ENCODE measurements at places on chromosomes 1 and 21.

- no peak for DNase-seq
These were observed 40.2 kb downstream of the LGR6 start for GRCh38 chr1:202233804-202234203.

DNA sequence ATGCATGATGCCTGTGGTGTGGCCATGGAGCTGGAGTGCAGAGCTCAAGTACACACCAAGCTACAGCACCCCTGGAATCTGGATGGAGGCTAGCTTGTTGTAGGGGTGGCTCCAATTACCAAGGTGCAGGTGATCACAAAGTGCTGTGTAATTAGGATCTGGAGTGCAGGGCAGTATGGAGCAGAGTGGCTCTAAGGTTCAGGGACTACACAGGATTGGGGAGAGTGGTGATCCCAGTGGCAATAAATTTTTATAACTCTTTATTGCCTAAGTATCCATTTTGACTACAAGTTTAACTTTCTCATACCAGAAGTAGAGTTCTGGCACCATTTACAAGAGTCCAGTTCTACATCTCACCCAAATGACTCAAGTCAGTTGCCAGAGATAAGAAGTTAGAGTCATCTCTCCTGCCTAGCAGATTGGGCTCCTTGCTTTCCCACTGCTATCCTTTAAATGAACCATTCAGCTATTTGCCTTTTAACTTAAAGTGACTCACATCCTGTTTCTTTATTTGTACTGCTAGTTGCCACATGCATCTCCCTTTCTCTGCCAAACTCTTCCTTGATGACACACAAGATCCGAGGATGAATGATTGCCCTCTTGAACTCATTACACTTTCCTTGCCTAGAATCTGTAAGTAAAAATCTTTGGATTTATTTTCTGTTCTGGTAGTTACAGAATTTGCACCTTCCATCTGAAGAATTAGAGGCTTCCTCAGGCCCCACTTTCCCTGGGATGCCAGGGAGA lies 427.2 kb downstream of the KCNT2 start:
- DNase-seq: no peak

- DNase-seq: no peak
These were observed 219.3 kb downstream of the PLPP3 start for GRCh38 chr1:56360021-56360420.

GRCh38 chr1:44860331-44860730 lies 17.3 kb upstream of the PTCH2 start:
- DNase-seq: no peak

GRCh38 chr21:43340491-43341377 lies 86.2 kb downstream of the SIK1 start:
- no peak for DNase-seq

- no peak for DNase-seq
These were observed 14.8 kb upstream of the MATN1 start for GRCh38 chr1:30738040-30738714.

DNA sequence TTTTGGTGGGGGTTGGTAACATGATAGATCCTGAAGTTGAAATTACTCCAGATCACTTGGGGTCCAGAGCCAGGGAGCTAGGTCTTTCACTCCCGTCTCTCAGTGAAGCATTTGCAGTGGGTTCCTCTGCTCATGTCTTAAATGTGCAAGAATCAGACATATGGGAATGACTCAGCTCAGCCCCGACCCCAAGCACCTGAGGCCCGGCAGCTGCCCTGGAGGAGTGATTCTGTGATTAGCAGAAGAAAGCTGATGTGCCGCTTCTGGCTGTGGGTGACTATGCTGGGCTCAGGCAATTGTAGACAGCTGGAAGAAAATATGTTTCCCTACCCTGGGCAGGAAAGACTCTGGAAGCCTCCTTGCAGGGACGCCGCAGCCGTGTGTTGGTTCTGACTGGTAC lies 601.7 kb downstream of the NPHP4 start:
- DNase-seq: no peak

DNA sequence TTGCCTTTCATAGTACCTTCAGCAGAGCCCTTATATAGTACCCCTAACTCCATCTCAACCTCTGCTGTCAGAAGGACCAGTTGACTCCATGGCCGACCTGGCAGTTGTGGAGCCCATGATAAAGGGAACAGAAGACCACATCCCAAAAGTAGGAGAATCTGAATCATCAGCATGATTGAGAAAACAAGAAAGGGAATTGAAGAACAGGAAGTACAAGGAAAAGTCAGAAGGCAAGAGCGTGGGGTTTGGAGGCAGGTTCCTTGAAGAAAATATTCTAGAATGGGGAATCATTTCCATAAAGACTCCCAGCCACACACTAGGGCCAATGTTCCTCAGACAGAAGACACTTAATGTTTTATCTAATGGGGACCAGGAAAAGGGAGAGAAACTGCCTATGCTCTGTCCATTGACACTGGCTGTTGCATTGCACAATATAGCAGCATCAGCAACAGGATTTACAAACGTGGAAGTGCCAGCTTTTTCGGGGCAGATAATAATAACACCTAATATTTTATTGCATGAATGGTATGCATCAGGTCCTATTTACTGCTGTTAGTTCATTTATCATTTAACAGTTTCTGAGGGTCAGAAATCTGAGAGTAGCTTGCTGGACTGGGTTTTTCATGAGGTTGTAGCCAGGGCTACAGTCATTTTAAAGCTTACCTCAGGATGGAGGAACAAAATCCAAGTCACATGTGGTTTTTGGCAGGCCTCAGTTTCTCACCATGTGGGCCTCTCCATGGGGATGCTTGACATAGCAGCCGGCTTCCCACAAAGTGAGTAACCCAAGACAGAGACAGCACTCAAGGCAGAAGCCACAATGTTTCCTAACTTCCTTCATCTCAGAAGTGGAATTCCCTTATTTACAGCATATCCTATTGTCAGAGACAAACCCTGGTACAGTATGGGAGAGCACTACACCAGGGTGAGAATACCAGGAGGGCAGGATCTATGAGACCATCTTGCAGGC lies 483.4 kb downstream of the PLPP3 start:
- no peak for DNase-seq

DNA sequence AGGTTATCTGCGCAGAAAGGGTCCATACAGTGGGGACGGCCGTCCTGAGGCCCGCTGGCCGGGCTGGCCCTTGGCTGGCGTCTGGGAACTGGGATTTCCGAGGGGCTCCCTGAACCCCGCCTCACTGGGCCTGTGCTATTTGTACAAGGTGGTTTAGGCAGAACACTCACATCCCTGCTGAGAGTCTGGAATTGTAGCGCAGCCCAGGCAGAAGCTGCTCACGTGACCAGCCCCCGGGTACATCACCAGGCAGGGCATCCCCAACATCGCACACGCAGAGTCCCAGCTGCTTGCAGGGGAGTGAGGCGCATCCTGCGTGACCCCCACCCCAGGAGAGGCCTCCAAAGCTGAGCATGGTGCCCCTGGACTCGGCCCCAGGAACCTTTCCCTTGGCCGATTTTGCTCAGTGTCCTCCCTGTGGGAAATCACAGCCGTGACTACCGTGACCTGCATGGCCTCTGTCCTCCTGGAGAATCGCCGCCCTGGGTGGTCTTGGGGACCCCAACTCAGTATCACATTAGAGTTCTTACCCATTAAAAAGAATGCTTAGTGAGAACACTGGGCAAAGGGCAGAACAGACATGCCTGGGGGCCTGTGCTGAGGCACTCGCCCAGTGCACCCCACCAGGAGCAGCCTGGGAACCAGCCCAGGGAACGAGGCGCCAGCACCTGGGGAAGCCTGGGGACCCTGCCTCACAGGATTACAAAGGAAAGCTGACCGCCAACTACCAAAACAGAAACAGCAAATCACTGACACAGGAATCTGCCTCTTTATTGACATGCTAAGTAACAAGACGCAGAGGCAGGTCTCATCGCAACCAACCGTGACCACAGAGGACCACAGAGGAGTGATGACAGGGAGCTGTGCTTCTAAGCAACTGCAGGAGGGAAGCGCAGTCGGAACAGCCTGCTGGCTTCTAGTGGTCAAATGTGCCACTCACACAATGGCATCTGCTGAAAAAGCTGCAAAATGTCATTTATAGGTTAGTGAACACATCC lies 33.5 kb downstream of the UBE2G2 start:
- DNase-seq: no peak

DNA sequence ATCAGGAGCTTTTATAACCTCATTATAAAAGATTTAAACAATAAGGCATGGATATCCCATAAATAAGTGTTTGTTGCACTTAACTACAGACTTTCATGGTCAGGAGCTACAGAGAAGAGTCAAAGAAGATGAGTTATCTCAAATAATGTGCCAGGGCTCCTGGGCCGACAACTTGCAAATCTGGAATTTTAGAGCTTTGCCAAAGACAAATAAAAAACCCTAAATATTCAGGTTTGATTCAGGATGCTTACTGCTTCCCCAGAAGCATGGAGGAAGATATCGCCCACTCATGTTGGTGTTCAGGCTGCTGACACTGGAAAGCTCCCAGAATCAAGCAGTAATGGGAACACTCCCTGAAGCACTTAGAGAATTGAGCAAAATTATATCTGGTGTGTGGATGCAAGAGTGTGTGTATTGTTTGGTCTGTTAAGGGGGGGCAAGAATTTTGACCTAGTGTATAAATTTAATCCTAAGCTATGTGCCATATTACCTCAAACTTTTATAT lies 176.9 kb upstream of the ESRRG start:
- DNase-seq: no peak

- no peak for DNase-seq
These were observed 280.2 kb downstream of the PTGER3 start for GRCh38 chr1:70767377-70767776.

GRCh38 chr21:33478935-33479678 lies 667 bp downstream of the TMEM50B start:
- no peak for DNase-seq

Data from anterior cingulate cortex (tissue), 58 donors.